ENCODE measurements at places on chromosomes 12 and 14. TPM values are rescaled to one million over a fixed set of nuclear protein-coding genes. Genes with fewer than 3 reads are reported as not detected.

GRCh38 chr14:100138082-100138787, 21.2 kb downstream of the DEGS2 start:
- no peak for DNase-seq

The KANSL2 gene
- total RNA-seq = 71.3 TPM

The RTRAF gene
- 184 TPM for total RNA-seq

The ACOT6 gene
- total RNA-seq = not detected

DNA sequence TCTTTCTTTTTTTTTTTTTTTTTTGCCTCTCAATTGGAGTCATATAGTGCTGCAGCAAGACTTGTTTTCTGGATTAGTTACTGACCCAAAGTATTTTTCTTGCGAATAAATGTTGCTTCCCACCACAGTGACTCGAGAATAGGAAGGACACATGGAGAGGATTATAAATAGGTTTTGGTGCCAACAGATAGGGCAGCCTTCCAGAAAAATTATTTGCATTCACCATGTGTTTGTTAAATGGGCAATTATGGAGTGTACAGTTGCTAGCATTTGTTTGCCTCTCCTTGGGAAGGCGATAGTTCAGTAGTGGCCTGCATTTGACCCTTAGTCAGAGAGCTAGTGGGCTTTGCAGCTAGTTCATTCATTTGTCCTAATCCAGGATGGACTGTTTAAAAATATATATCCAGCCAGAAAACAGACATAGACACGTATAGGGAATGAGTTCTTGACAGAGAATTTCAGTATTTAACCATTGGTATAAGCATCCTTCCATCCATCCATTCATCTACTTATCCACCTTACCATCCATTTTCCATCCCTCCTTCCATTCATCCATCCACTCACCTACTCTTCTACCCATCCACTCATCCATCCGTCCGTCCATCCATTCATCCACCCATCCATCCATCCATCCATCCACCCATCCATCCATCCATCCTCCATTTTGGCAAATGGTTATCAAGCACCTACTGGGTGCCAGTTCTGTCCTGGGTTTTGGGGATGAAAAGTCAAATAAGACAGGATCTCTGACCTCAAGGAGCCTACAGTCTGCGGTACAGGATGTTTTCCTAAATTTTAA, 67.5 kb downstream of the CHST11 start:
- no peak for DNase-seq
